Osteocyte (in vitro differentiated cells): ENCODE measurements at places on chromosomes 12 and 14. TPM values are rescaled to one million over a fixed set of nuclear protein-coding genes. Genes with fewer than 3 reads are reported as not detected.

Gene NGB
- not detected in 2 replicates for total RNA-seq

Gene APOF
- total RNA-seq, result not detected in 2 replicates

DNA sequence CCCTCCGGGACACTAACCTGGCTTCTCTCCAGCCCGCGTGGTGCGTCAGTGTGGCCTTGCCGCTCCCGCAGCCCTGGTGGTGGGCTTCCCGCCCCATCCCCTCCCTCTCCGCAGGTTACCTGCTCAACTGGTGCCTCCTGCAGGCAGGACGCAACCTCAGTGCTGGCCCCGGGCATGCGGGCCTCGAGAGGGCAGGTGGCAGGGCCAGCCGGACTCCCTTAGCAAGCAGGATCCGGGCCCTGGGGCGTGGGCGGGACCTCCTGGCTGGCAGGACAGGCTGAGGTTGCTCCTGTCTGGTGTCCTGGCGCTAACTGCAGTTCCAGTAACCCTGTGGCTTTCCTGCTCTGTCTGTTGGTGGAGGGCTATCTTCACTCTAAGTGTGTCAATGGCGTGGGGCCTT, 8.6 kb upstream of the ADSS1 start:
- no peak for DNase-seq

- DNase-seq, result no peak
Observed at GRCh38 chr12:11722071-11722470, 72.6 kb downstream of the ETV6 start.

Gene IL23A
- total RNA-seq, result not detected in 2 replicates

DNA sequence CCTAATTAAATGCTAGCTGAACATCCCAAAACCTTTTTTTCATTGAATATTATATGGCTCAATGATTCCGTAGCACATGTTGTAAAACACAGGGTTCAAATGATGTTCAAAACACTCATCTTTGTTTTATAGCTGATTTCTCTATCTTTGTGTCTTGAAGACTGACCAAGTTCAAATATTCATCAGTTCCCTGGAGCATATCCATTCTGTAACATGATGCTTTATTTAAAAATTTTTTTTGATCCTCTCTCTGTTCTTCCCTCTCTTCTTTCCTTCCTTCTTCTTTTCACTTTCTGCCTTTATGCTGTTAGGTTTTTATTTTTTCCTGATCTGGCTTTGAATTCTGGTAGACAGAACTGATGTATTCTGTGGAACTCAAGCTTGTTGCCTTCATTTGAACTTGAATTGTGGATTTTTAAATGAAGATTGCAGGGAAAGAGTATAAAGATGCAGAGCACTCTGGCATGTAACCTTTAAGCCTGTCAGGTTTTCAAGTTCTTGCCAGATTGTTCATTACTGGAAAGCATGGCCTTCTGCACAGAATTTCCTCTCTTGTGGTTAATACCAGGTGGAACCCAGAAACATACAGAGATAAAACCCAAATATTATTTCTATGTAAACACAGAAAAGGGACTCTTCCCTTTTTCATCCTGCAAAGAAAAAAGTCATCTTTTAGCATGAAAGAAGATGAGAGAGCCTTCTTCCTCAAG, 39.5 kb downstream of the PROX2 start:
- DNase-seq, result no peak

Gene GPX2
- total RNA-seq, result not detected in 2 replicates
